ENCODE measurements at places on chromosomes 2 and 18.
A peak's percentile ranks its signal among the peaks of the same experiment; 100 is the strongest.

GRCh38 chr2:182628916-182629315 is 87.1 kb upstream of the DNAJC10 start:
- DNase-seq = no peak

DNA sequence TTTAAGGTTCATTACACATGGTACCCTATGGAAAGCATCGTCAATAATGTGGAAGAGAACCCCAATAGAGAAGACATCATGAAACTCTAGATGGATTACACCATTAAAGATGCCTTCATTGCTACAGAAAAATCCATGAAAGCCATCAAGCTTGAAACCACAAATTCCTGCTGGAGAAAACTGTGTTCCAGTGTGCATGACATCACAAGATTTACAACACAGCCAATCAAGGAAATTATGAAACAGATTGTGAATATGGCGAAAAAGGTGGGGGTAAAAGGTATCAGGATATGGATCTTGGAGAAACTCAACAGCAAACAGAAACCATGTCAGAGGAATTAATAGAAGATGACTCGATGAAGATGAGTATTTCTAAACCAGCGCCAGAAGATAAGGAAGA is 200.0 kb downstream of the SLC4A10 start:
- no peak for DNase-seq

DNA sequence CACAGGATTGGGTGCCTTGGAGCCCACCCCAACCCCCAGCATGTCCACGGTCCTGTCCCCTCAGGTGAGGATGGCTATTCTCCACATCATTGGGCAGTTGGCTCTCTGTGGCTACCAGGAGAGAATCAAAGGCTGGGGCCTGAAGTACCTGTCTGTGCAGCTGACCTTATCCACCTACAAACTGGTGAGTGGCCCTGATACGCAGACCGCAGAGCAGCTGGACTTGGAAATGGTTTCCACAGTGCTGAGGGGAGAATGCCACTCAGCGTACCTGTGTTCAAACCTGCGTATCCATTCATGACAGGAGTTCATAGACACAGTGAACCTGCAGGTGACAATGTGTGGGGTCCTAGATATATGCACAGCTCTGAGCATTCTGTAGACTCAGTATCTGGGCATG is 21.6 kb downstream of the MROH2A start:
- no peak for DNase-seq

- no peak for DNase-seq
Observed at GRCh38 chr2:208092093-208092832, 32.1 kb downstream of the CRYGD start.

GRCh38 chr2:46656640-46657039 is 177.3 kb downstream of the TMEM247 start:
- no peak for DNase-seq

DNA sequence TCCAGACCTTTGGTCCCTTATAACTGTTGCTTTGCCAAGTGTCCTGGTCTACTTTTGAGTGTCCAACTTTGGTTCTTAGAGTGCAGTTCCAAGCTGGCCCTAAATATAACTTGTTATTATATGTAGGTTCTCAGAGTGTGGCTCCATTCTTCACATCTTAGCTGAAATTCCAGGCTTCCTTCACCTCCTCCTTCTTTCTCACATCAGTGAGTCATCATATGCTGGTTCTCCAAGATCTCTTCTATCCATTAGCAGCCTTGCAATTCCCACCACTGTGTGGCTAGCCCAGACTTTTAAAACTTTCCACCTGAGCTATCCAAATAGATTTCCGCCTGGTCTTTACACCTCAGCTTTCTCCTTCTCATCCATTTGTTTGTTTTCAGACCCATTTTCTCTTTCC is 12.6 kb upstream of the CXCR4 start:
- DNase-seq = no peak

- no peak for DNase-seq
Observed at GRCh38 chr2:70771446-70771845, 3.4 kb upstream of the ADD2 start.

- DNase-seq = no peak
Observed at GRCh38 chr18:26614374-26614773, 66.0 kb upstream of the KCTD1 start.

- DNase-seq = no peak
Observed at GRCh38 chr2:143397884-143398614, 268.8 kb downstream of the ARHGAP15 start.

GRCh38 chr18:31101183-31102024 is 817 bp downstream of the DSC2 start:
- DNase-seq = no peak

GRCh38 chr18:36366994-36367839 is 69.7 kb downstream of the FHOD3 start:
- DNase-seq = no peak

GRCh38 chr2:6181926-6182325 is 489.7 kb downstream of the SOX11 start:
- no peak for DNase-seq

GRCh38 chr2:149183187-149183586 is 144.7 kb downstream of the LYPD6B start:
- DNase-seq = no peak

GRCh38 chr2:197453914-197454398 is 604 bp downstream of the COQ10B start:
- no peak for DNase-seq

DNA sequence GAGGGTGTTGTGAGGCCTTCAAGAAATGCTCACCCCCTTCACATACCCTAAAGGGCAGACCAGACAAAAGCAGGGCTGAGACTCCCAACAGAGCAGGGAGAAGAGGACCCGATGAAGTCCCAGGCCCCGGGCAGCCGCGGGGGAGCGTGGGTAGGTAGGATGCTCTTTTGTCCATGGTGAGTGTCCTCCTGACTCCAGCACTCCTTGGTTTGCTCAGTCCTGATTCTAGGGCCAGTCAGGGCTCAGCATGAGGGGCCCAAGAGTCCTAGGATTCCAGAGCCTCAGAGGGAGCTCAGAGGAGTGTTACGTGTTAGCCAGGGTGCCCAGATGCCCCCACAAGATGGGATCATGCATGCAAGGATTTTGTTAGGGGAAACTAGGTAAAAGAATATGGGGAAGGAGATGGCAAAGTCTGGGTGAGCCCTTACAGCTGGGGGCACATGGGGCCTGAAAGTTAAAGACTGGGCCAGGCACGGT is 64.8 kb downstream of the SMAD7 start:
- DNase-seq = no peak

GRCh38 chr2:166388481-166389070 is 12.8 kb upstream of the SCN9A start:
- no peak for DNase-seq

GRCh38 chr2:219073413-219074129 is 12.8 kb upstream of the IHH start:
- no peak for DNase-seq

GRCh38 chr2:83578405-83578804 is 880.7 kb downstream of the SUCLG1 start:
- DNase-seq = no peak

GRCh38 chr2:120862201-120863060 is 126.8 kb downstream of the GLI2 start:
- DNase-seq = no peak

- no peak for DNase-seq
Observed at GRCh38 chr2:240881913-240882312, 13.3 kb downstream of the AGXT start.

GRCh38 chr2:218406949-218407618 is 7.4 kb downstream of the CTDSP1 start:
- peak; percentile 57 for DNase-seq

- no peak for DNase-seq
Observed at GRCh38 chr2:120439637-120440384, 93.9 kb downstream of the INHBB start.

GRCh38 chr2:70658476-70658875 is 104.8 kb upstream of the TGFA start:
- DNase-seq = no peak

- no peak for DNase-seq
Observed at GRCh38 chr2:65397122-65397521, 35.3 kb downstream of the SPRED2 start.

GRCh38 chr2:105786231-105787230 is 41.8 kb downstream of the NCK2 start:
- DNase-seq = no peak

DNA sequence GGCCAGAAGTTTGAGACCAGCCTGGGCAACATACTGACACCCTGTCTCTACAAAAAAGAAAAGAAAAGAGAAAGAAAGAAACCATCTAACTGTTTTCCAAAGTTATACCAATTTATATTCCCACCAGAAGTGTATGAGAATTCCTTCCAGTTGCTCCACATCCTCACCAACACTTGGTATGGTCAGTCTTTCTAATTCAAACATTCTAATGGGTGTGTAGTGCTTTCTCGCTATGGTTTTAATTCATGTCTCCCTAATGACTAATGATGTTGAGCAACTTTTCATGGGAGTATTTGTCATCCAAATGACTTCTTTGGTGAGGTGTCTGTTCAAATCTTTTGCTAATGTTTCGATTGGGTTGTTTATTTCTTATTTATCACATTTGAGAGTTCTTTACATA is 10.5 kb upstream of the B3GNT7 start:
- DNase-seq = no peak

DNA sequence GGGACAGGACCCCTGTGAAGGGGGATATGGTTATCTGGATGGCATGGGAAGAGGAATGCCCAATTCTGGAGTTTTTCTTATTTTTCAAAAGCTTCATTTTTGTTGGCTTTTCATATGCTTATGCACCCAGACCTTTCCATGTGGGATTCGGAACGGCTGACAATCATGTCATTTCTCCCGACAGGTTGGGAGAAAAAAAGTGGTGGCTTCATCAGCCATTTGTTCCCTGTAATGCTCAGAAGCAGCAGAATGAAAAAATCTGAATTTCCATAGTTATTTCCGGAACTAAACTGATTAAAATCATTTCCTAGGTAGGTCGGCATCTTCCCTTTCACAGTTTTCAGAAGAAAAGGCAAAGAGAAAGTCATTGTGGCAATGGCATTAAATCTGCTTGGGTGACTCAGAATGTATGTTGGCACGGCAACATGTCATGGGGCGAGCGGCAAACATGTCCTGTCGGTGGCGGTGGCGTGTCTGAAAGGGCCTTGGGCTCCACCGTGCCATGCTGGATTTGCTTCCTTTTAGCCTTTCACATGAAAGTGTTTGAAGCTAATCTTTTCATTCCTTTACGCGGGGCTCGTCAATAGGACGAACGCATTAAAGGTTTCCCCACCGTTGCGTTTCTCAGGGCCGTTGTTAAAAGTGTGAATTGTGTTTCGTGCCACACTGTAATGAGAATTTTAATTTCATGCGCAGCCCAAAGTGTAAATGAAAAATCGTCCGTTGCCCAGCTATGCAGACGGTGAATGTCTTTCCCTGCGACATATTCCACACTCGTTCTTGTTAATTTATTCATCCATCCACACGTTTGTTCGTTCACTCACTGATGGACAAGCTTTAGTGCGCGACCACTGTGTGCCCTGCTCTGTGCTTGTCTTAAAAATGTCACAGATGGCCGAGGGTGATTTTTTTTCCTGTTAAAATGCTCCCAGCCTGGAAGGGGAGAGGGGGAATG is 18.5 kb downstream of the ACKR3 start:
- DNase-seq = no peak

DNA sequence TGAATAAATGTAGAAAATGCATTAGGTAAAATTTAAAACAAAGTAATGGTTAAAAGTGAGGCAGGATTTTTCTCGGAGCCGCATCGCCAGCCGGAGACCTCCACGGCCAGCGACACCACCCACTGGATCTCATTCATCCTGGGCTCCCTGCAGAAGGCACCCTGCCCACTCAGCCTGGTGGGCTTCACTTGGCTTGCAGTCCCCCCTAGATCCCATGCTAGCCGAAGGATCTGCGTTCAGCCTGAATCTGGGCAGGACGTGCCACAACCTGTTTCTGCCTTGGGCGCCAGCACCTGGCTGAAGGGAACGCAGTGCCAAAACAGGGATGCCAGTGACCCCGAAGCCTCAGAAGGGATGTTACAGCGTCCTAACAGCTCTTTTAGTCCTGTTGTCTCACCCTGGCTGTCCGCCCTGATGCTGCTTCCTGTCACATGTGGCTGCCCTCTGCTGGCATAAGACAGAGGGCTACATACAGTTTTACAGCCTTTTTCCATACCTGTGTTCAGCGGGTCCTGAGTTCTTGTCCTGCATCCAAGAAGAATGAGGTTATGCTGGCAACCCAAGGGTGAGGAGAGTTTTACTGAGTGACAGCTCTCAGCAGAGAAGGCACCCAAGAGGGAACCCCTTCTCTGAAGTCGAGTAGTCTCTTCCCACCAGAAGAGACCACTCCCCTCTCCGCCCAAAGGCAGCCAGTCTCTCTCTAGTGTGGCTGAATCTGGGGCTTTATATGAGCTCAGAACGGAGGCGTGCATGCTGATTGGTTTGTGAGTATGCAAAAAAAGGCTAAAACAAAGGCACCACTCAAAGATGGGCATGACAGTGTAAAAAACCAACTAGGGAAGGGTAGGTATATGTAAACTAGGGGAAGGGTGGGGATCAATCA is 173.1 kb upstream of the GYPC start:
- DNase-seq = no peak

DNA sequence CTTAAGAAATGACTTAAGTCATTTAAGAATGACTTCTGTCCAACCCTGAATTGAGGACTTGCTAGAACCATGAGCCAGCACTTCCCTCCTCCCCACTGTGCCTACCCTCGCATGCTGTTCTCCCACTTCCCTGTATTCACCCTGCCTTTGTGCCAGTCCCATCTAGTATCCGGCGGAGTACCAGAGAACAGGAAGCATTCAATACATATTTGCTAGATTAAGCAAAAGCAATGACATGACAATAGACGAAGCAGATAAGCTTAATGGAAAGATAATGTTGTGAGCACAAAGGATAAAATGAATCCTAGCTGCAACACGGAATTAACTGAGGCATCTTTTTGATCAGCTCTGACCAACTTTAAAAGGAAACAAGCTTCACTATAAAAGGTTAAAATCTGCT is 328.5 kb downstream of the TDRD15 start:
- no peak for DNase-seq

DNA sequence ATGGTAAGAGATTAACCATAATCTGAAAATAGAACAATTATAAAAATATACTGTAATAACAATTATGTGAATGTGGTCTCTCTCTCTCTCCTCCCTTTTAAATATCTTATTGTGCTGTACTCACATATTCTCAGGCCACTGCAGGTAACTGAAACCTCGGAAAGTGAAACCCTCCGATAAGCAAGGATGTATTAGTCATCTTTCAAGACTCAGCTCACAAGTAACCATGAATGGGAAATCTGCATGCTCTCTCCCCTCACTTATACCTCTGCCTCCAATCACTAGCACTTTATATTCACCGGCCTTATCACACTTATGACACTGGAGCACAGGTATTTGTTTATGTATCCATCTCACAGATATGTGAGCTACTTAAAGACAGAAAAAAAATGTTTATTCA is 139.7 kb downstream of the LRP2 start:
- DNase-seq = no peak

GRCh38 chr2:195124391-195125079 is 532.5 kb upstream of the SLC39A10 start:
- no peak for DNase-seq

- no peak for DNase-seq
Observed at GRCh38 chr2:190603374-190603773, 45.5 kb upstream of the NAB1 start.
